Breast epithelium (tissue), 4 donors: ENCODE measurements at places on chromosomes 3 and 15. TPM values are rescaled to one million over a fixed set of nuclear protein-coding genes. Genes with fewer than 3 reads are reported as not detected.

GRCh38 chr3:57126244-57126643 lies 38.9 kb downstream of the IL17RD start:
- H3K27me3 ChIP-seq = no peaks in the 10 kb centered on the region
- DNase-seq = no peak
- peak overlapping the region; percentile 25 for H3K27ac ChIP-seq
- no peak overlapping the region for H3K4me3 ChIP-seq
- H3K36me3 ChIP-seq = no peaks in the 10 kb centered on the region
- H3K4me1 ChIP-seq = no peaks in the 10 kb centered on the region

Gene LINGO1
- total RNA-seq = 1.6 TPM

DNA sequence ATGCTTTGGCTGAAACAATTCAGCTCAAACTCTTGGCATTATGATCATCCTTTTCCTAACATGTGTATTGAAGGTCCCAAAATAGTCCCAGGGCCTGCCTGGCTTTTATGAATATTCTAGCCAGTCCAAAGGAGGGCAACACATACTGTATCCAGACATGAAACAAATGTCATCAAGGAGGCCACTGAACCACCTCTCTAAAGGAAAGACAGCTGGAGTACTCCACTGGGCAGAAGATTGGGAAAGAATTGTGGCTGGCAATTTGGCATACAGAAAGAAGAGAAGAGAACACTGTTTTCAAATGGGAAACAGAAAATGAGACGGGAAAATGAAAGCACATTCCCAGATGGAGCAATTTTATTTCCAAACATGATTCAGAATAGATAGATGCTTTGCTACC lies 80.6 kb downstream of the NCEH1 start:
- H3K27me3 ChIP-seq = no peaks in the 10 kb centered on the region
- DNase-seq = no peak
- peak overlapping the region; percentile 51 for H3K27ac ChIP-seq
- H3K4me3 ChIP-seq = no peak overlapping the region

DNA sequence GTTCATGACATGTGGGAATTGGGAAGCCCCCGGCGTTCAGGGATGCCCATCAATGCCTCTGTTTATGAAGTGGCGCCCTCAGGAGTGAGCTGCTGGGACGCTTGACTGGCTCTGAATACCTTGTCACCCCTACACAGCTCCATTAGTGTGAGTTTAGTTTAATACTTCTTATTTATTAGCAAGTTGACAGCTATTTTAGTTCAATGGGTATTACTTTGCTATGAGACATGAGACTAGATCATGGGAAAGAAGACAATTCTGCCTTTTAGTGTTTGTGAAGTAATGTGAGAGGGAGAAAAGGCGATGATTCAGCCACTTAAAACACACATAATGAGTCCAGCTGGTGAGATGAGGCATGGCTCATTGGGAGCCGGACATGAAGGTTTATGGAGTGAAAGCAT lies 678.5 kb downstream of the NR2F2 start:
- no peak overlapping the region for H3K4me3 ChIP-seq
- H3K27ac ChIP-seq = no peak overlapping the region
- no peaks in the 10 kb centered on the region for H3K27me3 ChIP-seq
- H3K36me3 ChIP-seq = no peaks in the 10 kb centered on the region

Gene RTP3
- not detected for total RNA-seq

DNA sequence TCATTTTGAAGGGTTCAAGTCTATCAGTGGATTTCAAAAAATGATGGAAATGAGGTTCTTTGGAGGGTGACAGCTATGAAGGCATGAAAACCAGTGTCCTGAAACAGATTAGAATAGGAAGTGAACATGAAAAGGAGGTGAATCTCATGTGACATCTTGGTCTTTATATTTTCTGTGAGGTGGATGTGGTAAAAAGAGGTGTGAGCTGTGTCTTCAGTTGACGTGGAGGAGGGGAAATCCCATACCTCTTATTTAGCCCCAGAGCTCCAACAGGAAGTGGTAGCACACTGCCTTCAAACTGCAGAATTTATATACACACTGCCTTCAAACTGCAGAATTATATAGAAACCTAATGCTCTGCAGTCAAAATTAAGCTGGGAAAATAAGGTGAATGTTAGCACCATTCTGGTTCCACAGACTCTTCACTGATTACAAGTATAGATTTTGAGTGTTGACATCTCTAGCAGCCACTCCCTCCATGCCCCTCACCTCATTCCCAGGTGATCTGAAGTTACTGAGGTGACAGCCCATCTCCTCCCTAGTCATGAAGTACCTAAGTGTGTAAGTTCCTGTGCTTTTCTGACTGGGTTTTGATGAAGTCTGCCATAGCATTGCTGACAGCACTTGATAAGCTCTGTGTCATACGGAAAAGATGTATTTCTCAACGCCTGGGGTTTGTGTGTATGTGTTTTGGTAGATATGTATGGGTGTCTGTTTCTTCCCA lies 2.7 kb downstream of the RAB8B start:
- no peak overlapping the region for H3K4me3 ChIP-seq
- H3K27me3 ChIP-seq = no peaks in the 10 kb centered on the region
- no peaks in the 10 kb centered on the region for H3K36me3 ChIP-seq
- no peaks in the 10 kb centered on the region for H3K4me1 ChIP-seq
- H3K27ac ChIP-seq = no peak overlapping the region

Gene APH1B
- total RNA-seq = 21.3 TPM

DNA sequence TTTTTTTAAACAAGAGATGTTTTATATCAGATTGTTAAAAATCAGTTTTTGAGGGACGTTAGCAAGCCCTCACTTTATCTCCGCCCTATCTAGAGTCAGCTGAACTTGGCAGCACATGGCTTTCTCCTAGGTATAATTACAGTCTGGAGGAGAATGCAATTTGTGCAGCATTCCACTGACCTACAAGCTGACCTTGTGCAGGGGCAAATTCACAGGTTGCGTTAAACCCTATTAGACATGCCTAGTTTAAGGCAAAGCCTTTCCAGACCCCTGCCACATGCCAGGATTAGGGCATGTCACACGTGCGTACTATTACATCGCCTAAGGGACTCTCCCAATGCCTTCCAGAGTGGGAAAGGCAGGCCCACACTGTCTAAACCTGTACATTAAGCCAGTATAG lies 224.0 kb downstream of the GREM1 start:
- DNase-seq = no peak
- no peak overlapping the region for H3K27ac ChIP-seq
- no peak overlapping the region for H3K4me3 ChIP-seq
- H3K27me3 ChIP-seq = no peaks in the 10 kb centered on the region
- no peaks in the 10 kb centered on the region for H3K4me1 ChIP-seq
- no peaks in the 10 kb centered on the region for H3K36me3 ChIP-seq

Gene NMNAT3
- total RNA-seq = 17.3 TPM

DNA sequence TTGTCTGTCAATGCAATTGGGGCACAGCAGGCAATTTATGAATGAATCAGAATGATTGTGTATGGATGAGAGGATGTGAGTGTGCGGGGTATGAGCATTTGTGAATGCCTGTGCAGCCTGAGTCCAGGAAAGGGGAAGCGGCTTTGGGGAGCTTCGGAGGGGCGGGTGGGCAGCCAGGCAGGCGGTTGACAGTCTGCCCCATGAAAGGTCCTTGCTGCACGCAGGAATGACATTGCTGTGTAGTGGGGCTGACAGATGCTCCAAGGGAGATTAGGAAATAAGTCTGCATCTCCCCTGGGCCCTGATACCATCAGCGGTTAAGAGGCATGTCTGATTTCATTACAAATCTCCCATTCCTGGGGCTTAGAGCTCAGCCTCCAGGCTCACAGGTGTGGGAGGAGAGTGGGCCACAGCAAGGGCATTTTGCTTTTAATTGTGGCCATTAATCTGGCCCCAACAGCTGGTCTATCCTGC lies 26.4 kb upstream of the TSPAN3 start:
- H3K27me3 ChIP-seq = no peaks in the 10 kb centered on the region
- no peaks in the 10 kb centered on the region for H3K4me1 ChIP-seq
- no peak for DNase-seq

GRCh38 chr15:91243826-91244225 lies 143.8 kb downstream of the SV2B start:
- H3K27ac ChIP-seq = no peak overlapping the region
- no peak for DNase-seq
- H3K4me3 ChIP-seq = no peak overlapping the region
- H3K36me3 ChIP-seq = no peaks in the 10 kb centered on the region
- no peaks in the 10 kb centered on the region for H3K4me1 ChIP-seq
- no peaks in the 10 kb centered on the region for H3K27me3 ChIP-seq

Gene IL12A
- total RNA-seq = 0.98 TPM

Gene CLSTN2
- 75.5 TPM for total RNA-seq

GRCh38 chr15:47394286-47394809 lies 323.0 kb upstream of the SEMA6D start:
- H3K27me3 ChIP-seq = no peaks in the 10 kb centered on the region
- H3K4me3 ChIP-seq = no peak overlapping the region
- no peak overlapping the region for H3K27ac ChIP-seq
- no peaks in the 10 kb centered on the region for H3K4me1 ChIP-seq
